ENCODE measurements at places on chromosomes 5 and 9.

- no peak for DNase-seq
These were observed 148.3 kb downstream of the FSTL4 start for GRCh38 chr5:133464013-133464412.

DNA sequence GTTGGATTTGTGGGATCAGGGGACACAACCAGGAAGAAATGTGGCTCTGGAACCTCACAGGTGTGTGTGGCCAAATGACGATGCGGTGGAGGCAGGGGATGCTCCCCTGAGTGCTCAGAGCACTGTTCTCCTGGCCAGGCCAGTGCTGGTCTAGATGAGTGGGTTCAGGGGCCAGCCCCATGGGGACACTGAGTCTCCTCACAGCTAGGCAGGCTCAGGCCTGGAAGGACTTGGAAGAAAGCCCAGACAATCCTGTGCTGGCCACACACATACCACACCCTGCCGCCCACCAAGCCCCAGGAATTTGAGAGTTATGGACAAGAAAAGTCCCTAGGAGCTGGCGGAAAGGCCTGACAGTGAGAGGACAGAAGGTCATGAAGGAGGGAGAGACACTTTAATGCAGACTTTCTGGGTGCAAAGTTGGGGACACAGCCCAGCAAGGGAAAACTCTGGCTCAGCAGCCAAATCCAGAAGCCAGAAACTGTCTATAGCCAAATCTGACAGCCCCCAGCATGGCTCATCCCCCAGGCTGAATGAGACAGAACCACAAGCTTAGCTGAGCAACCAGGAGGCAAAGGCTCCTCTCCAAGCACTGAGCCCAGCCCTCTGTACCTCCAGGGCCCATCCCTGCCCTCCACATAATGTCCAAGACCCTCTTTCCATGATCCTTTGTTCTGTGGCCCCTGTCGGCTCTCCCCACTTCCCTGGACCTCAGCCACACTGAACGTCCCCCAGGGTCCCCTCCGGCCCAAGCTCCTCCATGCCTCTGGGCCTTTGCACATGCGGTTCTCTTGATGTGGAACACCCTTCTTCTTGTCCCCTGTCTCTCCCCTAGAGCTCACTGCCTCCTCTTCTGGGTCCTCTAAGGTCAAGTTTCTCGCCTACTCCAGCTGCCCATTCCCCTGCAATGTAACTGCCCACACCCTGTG is 22.4 kb downstream of the LHX6 start:
- DNase-seq: no peak

DNA sequence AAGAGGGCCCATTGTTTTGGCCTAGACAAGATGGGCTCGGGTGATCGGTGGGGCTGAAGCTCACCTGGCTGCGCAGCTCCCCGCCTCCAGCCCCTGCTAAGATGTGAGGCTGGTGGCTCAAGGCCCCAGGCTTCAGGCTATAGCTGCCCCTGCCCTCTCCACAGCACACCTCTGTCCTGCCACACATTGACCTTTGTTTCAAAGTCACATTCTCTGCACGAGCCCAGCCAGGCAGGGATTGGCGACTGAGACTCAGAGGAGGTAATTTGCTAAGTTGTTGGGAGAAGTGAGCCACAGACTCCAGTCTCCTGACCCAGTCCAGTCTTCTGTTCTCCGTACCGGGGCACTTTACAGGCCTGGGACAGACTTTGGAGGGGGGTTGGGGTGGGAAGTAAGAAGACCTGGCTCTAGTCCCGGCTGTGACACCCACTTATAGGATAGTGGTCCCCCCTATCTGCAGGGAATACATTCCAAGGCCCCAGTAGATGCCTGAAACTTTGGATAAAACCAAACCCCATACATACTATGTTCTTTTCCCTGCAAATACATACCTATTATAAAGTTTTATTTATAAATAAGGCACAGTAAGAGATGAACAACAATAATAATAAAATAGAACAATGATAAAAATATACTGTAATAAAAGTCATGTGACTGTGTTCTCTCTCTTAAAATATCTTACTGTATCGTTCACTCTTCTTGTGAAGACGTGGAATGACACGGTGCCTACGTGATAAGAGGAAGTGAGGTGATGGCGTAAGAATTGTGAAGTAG is 13.3 kb downstream of the PDGFRB start:
- DNase-seq: no peak

DNA sequence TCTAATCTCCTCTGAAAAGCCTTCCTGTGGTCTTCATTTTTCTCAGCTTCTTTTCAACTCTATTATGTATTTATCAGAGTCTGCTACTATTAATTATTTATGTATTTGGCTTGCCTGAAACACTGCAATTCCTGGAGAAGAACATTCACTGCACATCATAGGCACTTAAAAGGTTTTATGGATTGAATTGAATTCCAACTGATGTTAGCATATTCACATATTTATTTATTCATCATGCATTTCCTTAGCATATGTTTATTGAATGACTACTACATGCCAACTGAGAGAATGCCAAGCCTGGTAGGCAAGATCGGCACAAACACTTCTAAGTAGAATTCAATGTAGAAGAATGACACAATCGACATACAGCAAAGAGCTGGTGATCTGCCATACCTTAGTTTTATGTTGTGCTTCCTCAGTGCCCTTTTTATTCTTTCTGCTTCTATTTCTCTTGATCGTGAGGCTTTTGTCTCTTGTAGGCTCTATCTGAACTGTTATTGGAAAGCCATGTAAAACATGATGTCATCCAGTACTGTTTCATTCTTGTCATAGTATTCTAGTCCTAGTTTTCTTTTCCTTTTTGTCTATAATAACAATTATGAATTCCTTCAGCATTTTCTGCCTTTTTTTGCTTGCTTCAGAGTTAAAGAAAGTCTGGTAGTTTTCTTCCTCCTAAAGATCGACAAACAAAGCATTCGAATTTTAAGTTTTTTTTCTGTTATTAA is 454.2 kb downstream of the TLE4 start:
- DNase-seq: no peak

- no peak for DNase-seq
These were observed 38.2 kb downstream of the C5orf15 start for GRCh38 chr5:133930061-133930812.

DNA sequence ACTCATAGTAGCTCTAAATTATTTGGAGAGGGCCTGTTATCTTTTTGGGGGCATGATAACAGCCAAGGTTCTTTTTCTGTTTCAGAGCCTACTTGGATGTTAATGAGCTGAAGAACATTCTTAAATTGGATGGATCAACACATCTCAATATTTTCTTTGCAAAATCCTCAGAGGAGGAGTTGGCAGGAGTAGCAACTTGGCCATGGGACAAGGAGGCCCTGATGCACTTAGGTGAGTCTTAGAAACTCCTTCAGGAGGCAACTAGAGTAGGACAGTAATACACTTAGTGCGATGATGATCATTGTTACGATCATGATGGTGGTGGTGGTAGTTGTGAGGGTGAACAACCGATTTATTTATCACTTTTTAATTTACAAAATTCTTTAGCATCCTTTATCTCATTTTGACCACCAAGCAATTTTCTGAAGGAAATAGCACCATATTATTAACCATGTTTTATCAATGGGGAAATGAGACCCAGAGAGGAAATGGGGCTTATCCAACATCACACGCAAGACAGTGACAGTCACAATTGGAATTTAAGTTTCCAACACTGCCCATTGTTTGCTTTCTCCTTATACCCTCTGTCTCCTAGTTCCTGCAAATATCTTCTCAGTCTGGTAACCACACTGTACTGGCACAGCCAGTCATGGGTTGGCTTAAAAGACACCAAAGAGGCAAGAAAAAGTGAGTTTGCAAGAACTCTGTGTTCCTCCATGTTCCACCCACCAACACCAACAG is 54.0 kb downstream of the PAPPA start:
- DNase-seq: no peak

GRCh38 chr9:8382266-8382665 is 582.7 kb upstream of the DMAC1 start:
- no peak for DNase-seq

DNA sequence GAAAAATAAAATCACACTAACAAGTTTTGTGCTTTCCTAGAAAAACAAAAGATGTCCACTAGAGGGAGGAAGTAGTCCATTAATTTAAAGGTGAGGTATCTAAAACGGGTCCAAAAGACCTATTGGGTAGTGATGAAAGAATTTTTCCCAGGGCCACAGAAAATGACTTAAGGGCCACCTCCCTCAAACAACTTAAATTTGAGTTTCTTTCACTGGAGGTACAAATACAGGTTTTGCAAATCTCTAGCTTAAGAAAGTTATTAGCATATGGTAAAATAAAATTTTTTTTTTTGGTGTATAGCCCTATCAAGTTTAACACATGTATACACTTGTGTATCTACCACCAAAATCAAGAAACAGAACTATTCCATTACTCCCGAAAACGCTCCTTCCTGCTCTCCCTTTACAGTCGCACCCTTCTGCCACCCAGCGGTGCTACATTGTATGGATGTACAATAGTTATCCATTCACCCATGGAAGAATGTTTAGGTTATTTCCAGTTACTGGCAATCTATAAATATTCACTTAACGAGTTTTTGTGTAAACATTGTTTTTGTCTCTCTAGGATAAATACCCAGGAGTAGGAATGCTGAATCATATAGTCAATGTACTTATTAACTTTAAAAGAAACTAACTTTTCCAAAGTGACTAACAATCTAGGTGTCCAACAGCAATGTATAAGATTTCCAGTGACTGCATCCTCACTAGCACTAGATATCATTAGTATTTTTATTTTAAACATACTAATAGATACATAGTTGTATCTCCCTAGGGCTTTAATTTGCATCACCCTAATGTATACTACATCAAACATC is 21.9 kb downstream of the DEPDC1B start:
- no peak for DNase-seq

DNA sequence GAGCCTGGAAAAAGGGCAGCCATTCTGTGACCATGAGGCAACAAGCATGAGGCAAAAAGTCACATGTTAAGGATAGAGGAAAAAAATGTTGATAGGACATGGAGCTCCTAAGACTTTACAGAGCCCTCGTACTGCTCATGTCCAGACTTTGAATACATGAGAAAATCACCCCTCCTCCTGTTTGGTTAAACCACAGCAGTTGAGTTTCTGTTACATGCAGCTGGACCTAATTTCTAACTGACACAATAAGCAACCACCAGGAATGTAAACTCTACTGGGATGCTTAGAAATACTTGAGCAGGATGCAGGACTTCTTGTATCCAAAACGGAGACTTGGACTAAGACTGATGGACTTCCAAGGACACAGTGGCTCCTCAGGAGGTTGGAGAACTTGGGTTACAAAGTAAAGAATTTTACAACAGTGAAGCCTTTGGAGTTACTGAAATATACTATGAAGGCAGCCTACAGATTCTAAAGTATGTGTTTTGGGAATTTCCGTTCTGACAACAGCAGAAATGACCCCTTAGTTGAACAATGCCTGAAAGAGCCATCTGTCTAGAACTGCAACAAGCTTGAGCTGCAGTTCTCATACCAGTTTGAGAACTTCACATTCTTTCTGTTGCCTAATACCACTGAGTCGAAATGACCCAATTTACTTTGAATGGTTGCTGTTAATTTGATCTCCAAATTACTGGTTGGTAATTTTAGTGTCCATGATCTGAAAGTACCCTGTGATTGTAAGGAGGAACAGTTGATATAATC is 268.9 kb downstream of the PIK3R1 start:
- DNase-seq: no peak

- DNase-seq: no peak
These were observed 4.8 kb upstream of the F2RL1 start for GRCh38 chr5:76813982-76814562.

DNA sequence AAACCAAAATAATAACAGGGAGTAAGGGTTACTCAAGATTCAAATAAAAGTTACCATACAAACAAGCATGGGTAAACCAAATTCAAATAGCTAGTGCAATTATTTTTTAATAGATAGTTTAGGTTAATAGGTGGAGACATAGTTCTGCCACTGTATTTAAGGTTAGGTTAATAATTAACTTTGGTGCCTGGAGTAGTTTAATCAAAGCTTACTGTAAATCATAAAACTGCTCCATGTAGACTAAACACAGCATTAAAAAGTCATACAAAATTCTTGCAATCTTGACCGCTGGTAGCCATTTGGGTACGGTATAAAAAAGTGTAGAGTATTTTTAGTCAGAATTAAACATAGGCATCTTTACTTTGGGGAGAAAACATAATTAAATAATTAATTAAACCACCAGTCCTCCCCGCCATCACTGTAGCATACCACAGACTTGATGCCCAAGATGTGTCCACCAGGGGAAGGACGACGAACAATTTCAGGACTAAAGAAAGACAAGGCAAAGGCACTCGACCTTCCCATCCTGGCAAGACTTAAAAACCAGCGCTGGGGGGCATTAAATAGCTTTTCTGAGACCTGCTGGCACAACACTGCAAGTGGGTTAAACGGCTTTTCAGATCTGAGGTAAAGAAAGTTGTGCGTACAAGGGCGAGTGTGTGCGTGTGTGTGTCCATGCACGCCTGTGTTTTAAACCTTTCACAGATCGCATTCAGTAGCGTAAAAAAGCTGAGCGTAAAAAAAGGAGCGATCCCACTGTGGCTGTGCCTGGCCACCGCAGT is 2.9 kb downstream of the SEMA6A start:
- no peak for DNase-seq

GRCh38 chr9:21634951-21635350 is 152.8 kb upstream of the IFNE start:
- DNase-seq: no peak

GRCh38 chr5:161396171-161396570 is 150.4 kb downstream of the GABRB2 start:
- DNase-seq: no peak

- DNase-seq: no peak
These were observed 379.1 kb downstream of the DMRT2 start for GRCh38 chr9:1429297-1429696.

GRCh38 chr9:114092336-114092735 is 6.8 kb downstream of the KIF12 start:
- no peak for DNase-seq

GRCh38 chr5:59158165-59158564 is 575.3 kb downstream of the RAB3C start:
- no peak for DNase-seq

DNA sequence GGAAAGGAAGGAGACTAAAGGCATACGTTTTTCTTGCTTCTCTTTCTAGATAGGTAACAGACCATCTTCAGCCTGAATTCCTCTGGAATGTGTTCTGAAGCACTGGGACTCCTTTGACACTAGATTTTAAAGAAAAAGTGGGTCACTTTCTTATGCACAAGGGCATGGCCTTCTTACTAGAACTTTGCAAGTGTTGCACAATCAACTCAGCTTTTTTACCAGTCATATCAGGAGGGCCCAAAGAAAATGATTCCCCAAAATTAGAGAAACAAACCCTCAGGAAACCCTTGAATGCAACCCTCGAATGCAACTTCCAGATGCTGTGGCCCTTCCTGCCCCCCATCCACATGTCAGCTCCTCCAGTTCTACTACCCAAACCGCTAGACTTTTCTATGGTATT is 93.9 kb downstream of the YTHDC2 start:
- no peak for DNase-seq

DNA sequence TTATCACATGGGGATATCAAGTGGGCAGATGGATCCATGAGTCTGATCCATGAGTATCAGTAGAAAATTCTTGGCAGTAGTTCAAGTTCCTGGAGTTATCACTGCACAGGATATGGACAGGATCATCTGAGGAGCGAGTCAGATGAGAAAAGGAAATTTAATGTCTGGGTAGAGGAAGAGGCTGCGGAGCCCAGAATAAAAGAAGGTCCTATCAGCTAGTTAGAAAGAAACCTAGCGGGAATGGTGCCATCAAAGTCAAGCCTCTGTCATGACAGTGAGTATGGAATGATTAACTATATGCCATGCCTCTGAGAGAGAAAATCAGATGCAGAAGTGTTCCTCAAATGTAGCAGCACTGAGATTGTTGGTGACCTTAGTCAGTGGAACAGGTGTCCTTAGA is 248.1 kb downstream of the PIK3R1 start:
- DNase-seq: no peak

- no peak for DNase-seq
These were observed 74.8 kb downstream of the GHR start for GRCh38 chr5:42498000-42498399.
